ENCODE measurements at places on chromosomes 1 and 21.

DNA sequence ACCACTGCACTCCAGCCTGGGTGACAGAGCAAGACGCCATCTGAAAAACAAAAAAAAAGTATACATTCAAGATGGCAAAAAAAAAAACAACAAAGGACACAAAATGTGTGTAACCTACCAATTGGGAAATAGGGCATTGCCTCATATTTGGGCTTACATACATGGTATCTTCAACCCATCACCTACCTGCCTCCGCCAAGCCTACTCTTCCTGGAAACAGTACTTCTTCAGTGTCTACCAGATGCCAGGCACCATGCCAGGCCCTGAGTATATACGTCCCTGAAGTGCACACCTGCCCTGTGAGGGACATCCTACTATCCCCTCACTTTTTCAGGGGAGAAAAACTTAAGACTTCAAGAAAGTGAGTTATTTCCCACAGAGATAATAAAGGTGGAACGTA is 160.2 kb downstream of the TOMM20 start:
- DNase-seq, result no peak

DNA sequence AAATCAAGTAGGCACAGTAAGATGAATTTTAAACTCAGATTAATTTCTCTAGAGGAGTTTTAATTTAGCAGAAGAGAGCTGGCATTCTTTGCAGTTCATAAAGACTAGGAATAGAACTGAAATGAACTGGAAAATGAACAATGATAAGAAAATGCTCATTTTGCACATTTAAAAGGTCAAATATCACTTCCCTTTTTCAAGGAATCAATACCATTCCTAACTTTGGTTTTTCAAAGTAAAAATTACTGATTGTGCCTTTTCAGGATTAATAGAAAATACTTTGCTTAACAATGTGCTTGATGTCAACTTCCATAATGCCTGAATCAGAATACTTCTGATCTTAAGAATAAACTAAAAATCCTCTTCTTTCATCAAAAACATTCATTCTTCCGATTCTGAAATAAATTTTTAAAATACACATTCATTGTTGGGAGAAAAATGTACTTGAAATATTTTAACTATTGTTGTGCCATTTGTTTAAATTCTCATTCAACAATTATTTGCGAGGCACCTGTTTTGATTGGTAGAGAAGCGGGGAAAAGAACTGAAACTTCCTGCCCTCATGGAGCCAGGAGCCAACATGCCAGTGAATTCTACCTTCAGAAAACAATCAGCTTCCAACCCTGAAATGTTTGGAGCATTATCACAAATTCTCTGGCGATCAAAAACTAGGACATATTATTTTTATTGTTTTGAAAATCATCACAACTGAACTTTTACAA is 2.1 kb downstream of the SCAF4 start:
- DNase-seq, result no peak

DNA sequence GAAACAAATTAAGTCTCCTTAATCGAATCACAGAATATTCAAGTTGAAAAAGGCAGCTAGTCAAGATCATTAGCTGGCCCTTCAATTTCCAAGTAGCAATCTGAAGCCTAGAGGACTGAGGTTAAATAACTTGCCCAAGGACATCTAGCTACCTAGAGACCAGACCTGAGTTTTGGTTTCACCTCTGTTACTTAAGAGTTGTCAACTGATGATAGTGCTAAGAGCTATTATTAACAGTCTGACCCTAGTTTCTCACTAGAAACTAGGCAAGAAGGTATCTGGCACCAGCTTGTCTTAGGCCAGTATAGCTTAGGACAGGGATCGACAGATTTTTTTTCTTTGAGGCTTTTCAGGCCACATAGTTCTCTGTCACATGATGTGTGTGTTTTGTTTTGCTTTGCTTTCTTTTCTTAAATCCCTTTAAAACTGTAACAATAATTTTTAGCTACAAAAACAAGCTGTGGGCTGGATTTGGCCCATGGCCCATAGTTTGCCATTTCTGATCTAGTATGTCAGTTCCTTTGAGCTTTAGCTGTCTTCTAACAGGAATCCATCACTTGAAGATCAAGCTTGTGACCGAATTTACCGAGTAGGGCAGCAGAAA is 23.2 kb downstream of the TRIM45 start:
- no peak for DNase-seq

- DNase-seq, result no peak
Observed at GRCh38 chr1:202462342-202463076, 114.0 kb downstream of the PPP1R12B start.

DNA sequence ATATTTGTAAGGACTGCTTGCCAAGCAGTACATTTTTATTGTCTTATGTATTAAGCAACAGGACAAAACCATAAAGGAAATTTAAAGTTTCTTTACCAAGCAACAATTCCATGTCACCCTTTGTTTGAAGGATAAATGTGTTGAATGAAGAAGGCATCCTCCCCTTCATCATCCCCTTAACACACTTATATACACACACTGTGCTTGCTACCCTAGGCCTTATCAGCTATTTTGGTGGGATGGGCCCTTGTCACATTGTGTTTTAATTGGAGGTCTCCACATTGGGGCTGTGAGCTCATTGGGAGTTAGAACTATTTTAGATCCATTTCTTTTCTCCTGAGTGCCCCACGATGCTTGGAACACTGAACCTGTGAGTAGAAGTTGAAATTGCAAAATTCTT is 1.9 kb downstream of the VANGL1 start:
- no peak for DNase-seq

DNA sequence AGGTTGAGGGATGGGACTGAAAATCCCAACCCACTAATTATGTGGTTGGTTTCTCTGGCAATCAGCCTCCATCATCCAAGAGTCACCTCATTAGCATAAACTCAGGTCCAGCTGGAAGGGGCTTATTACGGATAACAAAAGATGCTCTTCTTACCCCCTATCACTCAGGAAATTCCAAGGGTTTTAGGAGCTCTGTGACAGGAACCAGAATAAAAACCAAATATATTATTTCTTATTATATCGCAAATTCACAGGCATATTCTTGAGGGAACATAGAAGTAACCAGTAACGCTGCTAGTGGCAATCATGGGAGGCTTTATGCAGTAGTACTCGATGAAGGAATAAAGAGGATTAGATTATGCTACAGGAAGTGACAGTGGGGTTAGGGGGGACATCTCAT is 59.7 kb downstream of the ATF6 start:
- DNase-seq, result no peak

GRCh38 chr1:32848354-32849063 is 22.2 kb downstream of the FNDC5 start:
- DNase-seq, result no peak

DNA sequence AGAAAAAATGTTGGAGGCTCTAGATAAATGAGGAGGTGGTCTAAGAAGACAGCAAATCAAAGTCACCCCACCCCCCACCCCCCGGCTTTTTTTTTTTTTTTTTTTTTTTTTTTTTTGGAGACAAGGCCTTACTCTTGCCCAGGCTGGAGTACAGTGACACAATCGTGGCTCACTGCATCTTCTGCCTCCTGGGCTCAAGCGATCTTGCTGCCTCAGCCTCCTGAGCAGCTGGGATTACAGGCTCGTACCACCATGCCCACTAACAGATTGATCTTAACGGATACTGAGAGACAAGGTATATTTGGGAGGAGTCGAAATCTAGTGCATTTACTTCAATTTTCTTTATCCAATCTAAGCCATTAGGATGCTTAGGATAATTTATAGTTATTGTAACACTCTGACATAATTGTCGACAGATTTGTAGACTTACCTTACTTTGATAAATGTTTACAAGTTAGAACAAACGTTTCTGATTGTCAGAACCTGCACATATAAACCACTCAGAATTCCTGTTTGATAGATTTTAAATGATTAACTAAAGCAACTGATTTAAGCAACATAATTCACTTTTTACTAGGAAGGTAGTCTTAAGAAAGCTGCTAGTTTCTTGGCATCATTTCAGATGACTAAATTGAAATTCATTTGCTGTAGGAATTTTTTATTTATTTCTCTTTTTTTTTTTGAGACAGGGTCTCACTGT is 33.7 kb upstream of the NBL1 start:
- no peak for DNase-seq

- DNase-seq, result peak; percentile 78
Observed at GRCh38 chr1:156090840-156091188, 8.5 kb upstream of the MEX3A start.

GRCh38 chr1:11505591-11506538 is 26.9 kb downstream of the DISP3 start:
- DNase-seq, result no peak

GRCh38 chr1:239539812-239540211 is 153.4 kb downstream of the CHRM3 start:
- DNase-seq, result no peak

DNA sequence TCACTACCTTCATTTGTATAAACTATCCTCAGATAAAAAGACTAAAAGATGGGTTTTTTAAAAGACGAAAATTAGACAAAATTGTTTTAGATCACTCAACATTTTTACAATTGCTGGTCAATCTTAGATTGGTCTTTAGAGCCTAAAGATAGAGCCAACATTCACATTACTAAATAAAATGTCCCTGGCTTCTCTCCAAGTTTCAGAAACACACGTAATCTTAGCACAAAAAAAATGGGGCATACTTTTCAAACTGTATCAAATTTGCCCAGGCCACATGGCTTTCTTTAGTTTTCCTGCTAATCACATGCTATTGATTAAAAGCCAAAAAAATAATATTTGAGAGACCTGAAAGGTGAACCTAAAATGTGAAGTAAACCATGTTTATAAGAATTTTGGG is 288.1 kb downstream of the DPYD start:
- DNase-seq, result no peak

DNA sequence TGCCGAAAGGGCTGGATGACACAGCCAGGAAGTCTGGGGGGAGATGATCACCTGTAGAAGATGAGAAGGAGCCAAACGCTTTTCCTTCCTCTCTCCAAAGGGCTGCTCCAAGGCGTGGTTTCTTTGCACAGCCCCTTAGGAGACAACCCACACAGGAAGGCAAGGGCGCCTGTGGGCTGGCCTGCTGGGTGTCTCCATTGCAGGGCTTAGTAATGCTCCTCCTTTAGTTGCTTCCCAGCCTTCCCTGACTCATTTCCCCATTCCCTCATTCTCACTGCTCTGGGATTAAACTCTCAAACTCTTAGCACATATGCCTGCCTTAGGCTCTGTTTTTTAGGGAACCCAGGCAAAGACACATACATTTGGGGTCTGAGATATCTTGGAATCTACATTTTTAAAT is 1.7 kb upstream of the CLCA1 start:
- DNase-seq, result no peak

DNA sequence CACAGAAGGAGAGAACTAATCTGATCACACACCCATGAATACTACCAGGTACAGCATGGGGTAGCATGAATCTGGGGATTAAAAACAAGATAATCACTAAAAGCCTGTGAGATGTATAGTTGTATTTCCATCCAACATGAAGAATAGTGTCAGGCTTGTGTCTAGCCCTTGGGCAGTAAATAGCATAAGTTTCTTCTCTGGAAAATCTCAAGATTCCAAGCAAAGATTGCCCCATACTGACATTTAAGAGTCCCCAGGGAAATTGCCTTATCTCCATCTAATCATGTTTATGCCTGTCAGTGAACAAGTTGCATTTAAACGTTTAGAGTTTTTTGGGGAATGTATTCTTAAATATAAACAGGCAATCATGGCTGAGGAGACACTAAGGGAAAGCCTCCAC is 109.2 kb upstream of the SERTAD4 start:
- no peak for DNase-seq

DNA sequence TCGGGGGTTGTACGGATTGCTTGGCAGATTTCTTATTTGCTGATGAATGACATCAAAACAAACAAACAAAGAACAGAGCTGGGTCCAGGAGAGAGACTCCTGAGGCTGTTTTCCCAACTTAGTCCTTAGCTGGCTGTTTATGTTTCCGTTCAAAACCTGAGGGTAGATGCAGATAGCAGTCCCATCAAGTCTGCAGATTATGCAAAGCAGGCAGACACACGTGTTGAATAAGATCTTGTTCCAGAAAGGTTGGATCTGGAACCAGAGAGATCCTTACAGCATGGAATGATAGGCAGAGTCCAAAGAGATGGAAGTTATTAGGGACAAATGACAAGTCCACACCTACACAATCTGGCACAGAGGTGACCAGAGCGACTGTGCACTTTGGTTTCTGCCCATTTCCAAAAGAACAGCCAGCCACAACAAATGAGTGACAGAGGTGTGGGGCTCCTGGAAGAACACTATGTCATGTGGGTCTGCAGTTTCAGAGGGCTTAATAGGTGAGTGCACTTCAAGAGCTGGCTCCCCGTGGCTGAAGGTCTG is 65.5 kb downstream of the MAN1C1 start:
- DNase-seq, result no peak

DNA sequence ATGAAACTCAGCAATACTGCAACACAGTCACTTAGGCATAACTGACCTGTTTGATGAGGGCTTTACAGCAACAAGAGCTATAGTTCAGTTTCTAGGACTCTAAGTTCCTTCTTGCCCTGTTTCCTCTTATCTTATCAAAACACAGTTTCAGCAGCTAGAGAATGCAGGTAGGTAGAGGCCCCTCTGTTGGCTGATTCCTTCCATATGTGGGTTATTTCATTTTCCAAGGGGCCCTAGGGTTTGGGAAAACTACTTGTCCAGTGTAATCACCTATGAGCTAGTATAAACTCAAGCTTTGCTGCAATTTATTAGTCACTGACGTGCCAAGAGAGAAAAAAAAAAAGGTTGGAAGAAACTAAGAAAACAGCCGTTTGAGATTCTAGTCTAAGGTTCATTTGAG is 607.7 kb upstream of the USP24 start:
- DNase-seq, result no peak

GRCh38 chr1:79124756-79125155 is 118.2 kb upstream of the ADGRL4 start:
- no peak for DNase-seq

DNA sequence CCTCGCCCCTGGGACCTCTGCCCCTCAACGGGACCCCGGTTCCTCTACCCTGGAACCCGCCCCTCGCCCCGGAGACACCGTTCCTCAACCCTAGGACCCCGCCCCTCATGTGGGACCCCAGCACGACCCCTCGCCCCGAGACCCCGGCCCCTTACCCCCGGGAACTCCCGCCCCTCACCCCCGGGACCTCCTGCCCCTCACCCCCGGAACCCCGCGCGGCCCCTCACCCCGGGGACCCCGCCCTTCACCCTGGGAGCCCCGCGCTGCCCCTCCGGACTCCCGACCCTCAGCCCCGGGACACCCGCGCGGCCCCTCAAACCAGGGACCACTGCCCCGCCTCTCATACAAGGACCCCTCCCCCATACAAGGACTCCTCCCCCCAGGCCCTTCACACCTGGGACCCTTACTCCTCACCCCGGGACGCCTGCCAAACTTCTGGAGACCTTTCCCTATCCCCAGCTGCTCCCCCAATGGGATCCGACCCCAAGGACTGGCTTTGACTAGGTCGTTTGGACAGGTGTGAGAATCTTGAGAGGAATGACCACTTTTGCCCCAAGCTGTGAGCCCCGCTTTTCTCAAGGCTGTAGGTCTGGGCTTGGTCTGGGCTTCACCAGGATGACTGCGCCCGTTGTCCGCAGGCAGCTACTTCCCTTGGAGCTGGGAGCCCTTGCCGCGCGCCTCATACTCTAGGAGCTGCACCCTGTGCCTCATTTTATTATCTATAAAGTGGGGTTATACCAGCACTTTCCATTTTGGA is 843 bp downstream of the DIP2A start:
- DNase-seq, result peak; percentile 27
